ENCODE measurements at places on chromosomes 4 and X.

DNA sequence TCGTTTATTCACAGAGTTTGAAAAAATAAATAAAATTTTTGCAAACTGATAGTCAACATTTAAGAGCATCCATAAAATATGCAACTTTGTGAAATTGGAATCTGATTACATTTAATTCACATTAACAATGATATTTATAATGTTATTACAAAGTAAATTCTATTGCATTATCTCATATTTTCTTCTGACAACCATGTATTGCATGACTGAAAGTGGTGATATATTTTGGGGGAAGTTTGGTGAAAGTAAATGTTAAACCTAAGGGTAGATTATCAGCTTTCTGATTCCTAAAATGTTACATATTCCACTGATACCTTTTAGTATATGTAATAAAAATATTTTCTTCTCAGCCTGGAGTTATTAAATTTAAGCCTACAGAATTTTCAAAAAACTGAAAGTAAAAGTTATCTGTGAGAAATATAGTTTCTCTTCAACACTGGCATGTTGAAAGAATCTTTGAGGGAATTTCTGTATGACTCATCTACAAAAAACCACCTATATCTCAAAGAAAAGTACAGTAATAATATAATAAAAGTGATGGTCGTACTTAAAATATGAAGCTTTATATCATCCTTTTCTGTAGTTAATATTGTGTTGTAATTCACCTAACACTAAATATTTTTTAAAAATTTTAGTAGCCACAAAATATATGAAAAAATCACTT, 1179.6 kb upstream of the PCDH7 start:
- DNase-seq = no peak

- DNase-seq = no peak
Measured at GRCh38 chrX:112056476-112056875, 26.1 kb downstream of the TRPC5 start.

DNA sequence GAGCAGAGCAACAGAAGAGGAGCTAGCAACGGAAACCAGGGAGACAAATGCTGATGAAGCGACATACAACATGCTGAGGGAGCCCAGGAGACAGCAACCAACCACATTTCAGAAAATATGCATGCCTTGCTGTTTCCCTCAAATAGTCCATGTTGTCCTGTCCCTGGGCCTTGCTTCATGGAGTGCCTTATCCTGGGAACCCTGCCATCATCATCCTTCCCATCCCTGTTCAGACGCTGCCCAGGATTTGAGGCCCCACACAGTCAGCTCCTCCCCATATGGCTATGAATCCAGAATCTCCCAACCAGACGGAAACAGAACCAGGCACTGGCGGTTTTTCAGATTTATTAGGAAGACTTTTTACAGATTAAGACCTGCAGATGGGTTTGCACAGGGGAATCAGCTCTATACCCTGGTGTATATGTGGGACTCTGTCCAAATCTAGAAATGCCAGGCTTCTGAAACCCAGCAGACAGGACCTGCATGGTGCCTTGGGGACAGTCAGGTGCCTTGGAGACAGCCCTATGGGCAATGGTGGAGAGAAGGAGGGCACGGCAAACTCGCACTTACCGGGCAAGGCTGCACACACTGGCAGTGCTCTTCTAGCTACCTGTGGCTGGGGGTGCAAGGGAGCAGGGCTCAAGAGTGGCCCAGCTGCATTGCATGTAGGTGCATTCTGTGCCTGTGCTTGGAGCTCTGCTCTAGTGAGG, 199.7 kb upstream of the MAMLD1 start:
- DNase-seq = no peak

- peak; percentile 50 for DNase-seq
Measured at GRCh38 chrX:54807524-54808108, at the start of gene MAGED2. TSS of gene MAGED2 (plus strand) at chrX:54807745. CDS start at chrX:54809332, 1,587 bp downstream.

- no peak for DNase-seq
Measured at GRCh38 chr4:174517502-174518445, 4.5 kb downstream of the HPGD start.

DNA sequence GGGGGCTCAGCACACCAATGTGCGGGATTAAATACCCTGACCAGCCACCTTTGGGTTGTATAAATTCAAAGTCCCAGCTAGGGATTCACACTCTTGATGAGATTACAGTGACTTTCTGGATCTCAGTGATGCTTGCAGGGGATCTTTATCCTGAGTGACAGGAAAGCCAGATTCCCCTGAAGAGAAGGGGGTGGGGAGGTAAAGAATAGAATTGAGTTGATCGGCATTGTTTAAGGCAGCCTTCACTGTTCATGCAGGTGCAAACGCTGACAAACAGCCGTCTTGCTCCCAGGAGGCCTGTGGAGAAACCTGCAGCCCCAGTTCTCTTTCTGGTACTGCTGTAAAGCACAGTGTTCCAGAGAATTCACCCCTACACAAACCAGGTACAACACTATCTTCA, 19.0 kb downstream of the CXXC4 start:
- no peak for DNase-seq
